T-helper 2 cell (primary cell): ENCODE measurements at places on chromosomes 7 and 10.

GRCh38 chr7:133313575-133313974 lies 60.7 kb downstream of the EXOC4 start:
- no peak for DNase-seq

DNA sequence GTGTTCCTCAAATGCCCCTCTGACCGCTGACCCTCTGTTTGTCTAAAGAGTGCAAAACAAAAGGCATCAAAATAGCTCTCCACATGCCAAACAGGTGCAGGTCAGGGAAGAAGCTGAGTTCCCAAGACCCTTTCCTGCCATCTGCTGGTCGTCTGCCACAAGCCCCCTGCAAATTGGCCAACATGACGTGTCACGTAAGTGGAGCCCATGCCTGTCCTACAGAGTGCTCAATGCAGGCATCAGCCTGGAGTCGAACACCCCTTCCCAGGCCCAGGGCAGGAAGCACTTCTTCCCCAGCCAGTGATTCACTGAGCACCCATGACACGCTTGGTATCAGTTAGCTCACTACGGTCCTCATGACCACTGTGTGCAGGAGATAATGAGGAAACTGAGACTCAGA lies 14.1 kb downstream of the TMEM72 start:
- DNase-seq, result no peak

GRCh38 chr7:17772581-17773288 lies 167.6 kb downstream of the SNX13 start:
- DNase-seq, result no peak

DNA sequence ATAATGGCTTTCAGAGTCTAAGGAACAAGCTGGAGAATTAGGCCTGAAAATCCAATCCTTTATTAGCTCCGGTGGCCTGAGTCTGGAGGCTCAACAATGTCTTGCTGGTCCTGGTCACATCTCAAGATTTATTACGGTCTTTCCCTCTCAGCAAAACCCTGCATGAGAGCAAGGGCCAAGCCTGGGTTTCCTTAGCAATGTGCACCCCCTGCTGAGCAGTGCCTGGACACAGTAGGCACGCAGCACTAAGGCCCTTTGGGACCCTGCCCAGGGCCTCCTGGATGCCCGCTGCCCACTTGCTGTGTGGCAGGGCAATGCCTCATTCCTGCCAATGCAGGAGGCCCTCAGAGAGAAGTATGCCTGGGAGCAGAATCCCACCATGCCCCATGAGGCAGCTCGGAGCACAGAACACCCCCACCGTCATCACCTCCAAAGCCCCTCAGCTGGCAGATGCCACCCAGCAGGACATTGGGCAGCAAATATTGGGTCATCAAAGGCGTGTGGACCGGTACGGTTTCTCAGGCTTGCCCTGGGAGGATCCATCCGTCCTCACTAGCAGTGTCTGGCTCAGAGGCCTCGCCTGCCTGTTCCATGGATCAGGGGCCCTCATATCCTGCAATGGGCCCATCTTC lies 156.4 kb downstream of the OAT start:
- DNase-seq, result no peak

GRCh38 chr7:94658826-94659225 lies 2.9 kb upstream of the SGCE start:
- DNase-seq, result no peak

DNA sequence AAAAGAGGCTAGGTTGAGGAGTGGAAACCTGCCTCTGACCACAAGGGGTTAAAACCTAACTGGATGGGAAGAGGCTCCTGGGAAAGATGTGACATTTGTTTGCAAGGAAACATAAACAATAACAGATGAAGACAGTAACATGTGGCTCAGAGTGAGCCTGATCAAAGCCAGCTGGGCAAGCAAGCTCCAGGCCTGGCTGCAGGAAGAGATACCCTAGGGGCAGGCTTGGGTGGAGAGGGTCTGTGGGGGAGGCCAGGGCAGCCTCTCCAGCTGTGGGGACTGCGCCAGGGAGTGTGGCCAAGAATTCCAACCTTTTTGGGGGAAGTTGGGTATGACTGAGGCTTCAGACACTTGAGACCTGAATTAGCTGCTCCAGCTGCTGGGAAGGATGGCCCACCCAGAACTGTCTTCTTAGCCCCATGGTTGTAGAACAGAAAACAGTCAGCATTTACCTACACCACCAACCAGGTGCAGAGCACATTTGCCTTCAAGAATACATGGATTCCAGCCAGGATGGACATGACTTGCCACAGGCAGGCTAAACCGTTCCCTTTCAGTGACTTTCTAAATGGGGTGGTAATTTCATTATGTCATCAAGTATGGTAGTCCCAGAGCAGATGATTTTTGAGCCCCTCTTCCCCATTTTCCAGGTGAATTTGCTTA lies 10.4 kb upstream of the FAM170B start:
- no peak for DNase-seq

DNA sequence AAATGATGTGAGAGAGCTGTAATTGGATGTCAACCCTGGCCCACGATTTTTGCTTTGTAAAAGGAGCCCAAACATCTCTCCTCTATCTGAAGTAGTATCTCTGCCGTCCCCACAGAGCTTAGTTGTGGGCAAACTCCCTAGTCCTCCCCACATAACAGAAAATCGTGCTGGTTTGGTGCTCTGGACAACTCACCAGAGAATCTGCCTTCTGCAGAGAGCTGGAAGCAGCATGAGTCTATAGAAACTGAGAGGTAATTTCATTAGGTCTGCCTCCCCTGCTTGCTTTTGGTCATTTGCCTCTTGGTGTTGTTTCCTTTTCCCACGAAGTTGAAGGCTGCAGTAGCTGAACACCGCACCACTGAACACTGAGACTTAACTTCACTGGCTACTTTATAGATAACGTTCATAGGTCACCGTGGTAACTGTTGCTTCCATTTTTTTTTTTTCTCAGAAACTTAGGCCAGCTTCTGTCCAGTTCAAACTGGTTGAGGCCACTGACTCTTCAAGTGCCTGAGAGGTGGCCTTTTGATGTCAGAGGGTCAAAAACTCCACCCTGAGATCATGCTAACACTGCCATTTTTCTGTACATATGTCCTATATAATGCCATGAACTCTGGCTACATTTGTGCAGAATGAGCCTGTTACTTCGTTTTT lies 3.3 kb upstream of the CDCA7L start:
- DNase-seq, result no peak

GRCh38 chr7:80637911-80638765 lies at the start of gene CD36:
Gene CD36 (plus strand): TSS chr7:80638642. CDS start chr7:80646741, 8,099 bp downstream.
- no peak for DNase-seq

DNA sequence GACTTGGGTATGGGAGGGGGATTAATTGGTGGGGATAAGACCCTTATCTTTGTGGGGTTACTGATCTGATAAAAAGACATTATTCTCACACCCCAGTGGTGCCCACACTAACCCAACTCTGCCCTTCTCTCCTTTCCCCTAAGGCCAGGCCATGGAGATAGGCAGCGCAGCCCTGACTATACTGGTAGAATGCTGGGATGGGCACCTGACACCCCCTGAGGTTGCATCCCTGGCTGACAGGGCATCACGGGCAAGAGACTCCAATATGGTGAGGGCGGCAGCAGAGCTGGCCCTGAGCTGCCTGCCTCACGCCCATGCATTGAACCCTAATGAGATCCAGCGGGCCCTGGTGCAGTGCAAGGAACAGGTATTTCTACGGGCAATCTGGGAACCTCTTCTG lies 12.7 kb downstream of the ZSWIM8 start:
- no peak for DNase-seq
